Fibroblast of skin of back (primary cell): ENCODE measurements at places on chromosomes 6 and 20.

DNA sequence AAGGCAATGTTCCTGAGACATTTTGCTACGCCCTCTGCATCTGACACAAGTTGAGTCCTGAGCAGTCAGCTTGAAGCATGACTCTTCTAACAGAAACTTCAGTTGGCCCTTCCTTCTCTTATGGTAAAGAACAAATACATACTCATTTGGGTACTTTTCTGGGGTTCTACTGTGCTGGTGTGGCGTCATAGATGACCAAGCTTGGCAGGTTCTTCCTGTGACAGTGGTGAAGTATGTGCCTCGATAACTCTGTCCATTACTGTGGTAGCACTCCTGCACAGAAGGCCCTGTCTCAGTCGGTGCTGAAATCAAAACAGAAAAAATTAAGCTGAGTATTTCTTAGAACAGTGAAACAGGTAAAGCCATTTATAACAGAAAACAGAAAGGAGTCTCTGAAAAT, 152.5 kb downstream of the SLC22A3 start:
- no peak for DNase-seq

DNA sequence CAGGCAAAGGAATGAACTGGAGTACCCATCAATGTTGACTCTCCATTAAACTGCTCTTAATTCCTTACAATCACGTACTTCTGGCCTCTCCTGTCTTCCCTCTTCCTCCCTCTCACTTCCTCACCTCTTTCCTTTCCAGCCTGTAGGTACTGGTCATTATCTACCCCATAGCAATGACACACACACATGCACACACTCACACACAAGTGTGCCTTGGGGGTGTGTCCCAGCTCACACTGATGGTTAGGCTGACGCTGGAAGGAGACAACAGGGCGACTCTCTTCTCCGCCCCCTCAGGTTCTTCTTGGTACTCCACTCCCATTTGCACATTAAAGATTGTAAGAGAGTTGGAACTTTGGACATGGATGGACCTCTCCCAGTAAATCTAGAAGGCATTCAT, 14.0 kb upstream of the SERPINB9 start:
- no peak for DNase-seq

GRCh38 chr6:157443066-157443800, 62.2 kb downstream of the ZDHHC14 start:
- DNase-seq = peak; percentile 79

GRCh38 chr6:56214703-56215101, 32.7 kb downstream of the COL21A1 start:
- DNase-seq = no peak

- no peak for DNase-seq
Measured at GRCh38 chr20:24933266-24933908, 15.7 kb upstream of the CST7 start.

DNA sequence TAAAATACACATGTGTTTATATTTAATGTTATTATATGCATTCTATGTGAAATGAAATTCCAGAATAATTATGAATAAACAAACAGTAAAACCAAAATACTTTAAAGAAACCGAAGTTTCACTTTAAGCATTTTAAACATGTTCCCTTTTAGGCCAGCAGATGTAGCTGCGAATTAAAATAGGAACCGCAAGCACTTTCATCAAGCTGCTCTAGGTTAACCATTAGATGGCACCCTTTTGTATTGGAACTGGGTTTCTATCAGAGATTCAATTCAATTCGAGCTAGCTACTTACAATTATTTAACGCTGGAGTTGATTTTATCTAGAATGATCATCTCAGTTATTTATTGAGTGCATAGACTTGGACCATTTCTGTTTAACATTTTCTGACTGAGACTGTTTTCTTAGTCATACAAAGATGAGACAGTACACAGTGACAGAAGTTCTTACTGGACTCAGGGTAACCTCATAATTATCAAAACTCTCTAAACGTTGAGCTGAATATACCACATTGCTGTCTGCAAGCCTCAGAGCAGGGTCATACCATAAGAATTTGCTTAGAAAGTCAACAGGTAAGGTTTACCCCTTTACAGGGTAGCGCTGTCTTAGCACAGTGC, 8.5 kb downstream of the TMEM242 start:
- peak; percentile 71 for DNase-seq

DNA sequence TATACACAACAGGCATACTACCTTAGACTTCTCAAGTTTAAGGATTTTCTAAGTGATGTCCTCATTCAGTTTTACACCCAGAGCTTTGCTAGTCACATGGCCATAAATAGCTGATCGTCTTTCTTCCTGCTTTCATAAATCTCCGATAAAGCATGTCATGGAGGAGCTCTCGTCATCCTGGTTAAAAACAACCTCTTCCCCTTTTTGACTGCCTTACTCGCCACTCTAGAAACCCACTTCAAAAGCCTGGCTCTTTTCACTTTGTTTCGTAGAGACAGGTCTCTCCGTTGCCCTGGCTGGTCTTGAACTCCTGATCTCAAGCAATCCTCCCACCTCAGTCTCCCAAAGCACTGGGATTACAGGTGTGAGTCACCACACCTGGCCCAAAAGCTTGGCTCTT, 67.0 kb upstream of the SMIM29 start:
- no peak for DNase-seq

DNA sequence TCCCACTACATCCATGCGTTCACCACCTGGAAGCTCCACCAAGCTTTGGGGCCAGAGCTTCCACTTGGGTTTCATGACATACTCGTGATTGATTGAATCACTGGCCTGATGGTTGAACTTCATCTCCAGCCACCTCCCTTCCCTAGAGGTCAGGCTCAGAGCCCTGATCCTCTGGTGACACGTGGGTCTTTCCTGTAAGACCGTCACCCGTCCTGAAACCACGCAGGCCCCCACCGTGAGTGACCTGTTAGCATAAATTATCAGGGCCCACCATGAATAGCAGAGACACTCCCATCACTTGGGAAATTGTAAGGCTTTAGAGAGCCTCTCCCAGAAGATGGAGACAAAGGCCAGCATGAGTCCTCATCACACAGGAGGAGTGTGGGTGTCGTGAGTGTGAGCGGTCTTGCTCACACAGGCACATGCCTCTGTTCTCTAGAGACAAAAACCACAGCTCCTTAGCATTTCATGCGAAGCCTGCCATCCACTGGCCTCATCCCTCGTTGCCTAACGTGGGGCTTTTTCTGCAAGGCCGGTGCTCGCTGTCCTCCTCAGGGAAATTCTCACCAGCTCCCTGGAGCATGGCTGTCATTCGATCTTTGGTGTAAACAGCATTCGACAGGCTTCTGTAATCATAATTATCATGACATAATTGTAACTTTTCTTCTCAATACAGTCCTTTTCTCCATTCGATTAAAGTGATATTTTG, 65.1 kb upstream of the DUSP22 start:
- peak; percentile 34 for DNase-seq

DNA sequence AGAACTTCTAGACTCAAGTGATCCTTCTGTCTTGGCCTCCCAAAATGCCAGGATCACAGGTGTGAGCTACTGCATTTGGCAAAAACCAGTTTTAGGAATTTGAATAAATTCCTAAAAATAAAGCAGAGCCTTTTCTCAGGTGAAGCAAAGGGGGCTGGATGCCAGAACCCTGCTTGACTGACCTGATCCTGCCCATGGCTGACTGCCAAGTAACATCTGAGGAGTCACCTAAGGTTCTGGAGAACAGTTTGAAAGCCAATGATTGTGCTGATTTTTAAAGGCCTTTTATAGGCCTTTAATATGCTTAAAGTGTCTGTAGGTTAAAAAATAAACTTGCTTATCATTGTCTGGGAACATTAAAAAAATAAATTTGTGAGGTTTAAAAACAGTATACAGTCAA, 14.1 kb upstream of the ZSCAN12 start:
- no peak for DNase-seq

DNA sequence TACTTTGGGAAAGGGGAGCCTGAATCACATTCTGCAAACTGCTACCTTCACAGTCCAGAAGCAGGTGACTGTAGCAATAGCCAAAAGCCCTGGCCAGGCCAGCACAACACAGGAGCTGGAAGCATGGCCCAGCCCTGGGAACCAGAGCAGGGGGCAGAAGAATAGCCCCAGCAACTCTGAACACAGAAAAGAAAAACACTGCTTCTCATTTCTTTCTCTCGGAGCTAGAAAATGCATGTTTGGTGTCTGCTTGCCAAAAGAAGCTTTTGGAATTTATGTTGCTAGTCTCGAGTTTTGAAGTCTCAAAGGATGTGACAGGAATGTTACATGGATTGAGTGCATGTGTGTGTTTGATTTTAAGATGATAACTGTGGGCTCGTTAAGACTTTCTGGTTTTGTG, 79.8 kb upstream of the SCAF8 start:
- peak; percentile 36 for DNase-seq

DNA sequence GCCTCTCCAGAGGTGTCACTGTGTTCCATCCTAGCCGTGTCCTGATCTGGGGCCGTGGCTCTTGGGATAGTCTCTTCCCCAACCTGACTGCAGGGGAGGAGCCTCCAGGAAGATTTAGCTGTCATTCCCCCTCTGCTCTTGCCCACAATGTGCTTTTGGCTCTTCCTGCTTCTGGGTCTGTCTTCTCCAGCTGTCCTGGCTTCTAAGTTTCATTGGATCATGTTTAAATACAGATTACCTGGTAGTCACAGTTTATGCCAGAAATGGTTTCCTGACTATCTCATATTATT, 139.1 kb downstream of the ZDHHC14 start:
- DNase-seq = no peak

GRCh38 chr6:102813489-102814275, 1420.2 kb downstream of the GRIK2 start:
- no peak for DNase-seq

DNA sequence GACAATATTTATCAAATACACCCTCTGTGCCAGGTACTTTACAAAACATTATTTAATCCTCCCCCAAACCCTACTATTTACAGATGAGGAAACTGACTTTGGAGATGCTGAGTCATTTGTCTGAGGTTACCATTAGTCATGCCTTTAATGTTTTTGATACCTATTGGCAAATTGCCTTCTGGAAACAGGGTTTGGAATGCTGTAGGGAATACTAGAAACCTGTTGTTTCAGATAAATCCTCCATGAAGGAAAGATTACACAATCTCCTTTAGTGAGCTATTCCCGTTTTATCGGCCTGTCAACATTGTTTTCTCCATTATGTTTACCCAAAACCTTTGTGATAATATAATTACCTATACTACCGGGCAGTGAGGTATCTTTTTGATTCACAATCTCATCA, 93.6 kb upstream of the ADGRF1 start:
- peak; percentile 78 for DNase-seq

DNA sequence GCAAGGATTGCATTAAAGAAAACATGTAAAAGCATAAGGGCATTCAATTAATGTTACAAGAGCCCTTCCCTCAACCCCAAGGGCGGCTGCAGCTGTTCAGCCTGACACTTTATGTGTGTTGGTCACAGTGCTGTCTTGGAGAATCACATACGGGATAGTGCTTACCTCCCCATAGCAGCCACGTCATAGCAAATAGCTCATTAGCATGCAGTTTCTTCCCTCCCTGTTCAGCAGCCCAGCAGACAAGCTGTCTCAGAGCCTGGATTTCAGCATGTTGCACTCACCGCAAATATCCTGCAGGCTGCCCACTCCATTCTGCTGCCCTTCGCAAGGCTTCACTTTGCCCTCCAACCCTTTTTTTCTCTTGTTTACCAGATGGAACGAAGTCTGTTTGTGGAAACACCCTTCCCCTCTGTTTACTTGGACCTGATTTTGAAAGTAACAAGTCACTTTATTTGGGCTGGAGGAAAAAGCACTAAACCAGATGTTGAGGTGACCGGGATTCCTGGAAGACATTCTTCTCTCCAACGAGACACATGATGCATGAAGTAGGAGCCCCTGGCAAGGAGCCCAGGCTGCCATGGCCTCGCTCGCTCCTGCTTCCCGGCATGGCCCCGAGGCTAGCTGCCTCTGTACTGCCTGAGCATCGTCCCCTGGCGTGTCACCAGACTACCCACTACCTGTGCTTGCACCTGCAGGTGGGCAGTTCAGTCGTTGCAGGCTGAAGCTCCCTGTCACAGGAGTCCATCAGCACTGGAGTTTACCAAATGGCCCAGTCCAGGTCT, 151.6 kb upstream of the GMDS start:
- peak; percentile 70 for DNase-seq

GRCh38 chr6:125951323-125951722, 5.2 kb upstream of the HINT3 start:
- no peak for DNase-seq

DNA sequence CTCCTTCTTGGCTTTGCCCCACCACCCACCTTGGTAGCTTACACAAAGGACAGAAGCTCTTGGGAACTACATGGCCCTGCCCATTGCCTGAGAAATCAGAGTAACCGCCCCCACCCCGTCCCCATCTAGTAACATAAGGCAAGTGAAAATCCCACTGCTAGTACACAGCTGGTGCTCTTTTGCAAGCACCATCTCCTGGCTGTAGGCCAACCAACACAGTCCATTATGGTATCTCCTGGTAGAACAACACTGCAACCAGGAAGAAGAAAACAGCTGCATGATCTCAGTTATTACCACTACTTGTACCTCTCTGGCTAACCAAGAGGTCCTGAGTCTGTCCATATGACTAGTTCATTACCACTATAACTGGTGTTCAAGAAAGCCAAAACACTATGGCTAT, 841.1 kb upstream of the MANEA start:
- DNase-seq = no peak

GRCh38 chr6:119678961-119679360, 329.4 kb upstream of the MAN1A1 start:
- DNase-seq = no peak

DNA sequence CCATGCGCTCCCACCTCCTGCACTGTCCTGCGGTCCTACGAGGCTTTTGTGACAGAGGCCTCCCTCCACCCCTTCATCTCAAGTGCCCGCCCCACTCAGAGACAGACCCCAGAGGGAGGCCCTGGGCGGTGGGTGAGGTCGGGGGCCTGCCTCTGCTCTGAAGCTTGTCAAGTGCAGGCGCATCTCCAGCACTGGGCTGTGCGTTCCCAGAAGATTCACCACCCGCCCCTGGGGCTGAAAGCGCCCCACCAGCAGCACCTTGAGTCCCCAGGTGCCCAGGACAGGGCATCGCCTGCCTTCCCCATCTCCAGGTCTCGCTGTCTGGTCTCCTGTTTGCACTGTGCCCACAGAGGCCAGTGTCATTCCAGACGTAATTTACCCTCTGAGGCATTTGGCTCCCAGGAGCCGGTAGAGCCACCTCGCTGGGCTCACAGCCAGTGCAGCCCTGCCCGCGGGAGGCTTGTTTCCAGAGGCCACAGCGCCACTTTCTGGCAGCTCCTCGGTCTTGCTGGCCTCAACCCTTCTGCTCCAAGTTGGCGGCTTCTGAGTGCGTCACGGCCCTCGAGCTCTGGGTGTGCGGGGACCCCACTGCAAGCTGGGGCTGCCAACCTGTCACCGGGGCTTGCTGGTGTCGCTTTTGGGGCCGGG, 191.1 kb downstream of the TAF4 start:
- peak; percentile 12 for DNase-seq

DNA sequence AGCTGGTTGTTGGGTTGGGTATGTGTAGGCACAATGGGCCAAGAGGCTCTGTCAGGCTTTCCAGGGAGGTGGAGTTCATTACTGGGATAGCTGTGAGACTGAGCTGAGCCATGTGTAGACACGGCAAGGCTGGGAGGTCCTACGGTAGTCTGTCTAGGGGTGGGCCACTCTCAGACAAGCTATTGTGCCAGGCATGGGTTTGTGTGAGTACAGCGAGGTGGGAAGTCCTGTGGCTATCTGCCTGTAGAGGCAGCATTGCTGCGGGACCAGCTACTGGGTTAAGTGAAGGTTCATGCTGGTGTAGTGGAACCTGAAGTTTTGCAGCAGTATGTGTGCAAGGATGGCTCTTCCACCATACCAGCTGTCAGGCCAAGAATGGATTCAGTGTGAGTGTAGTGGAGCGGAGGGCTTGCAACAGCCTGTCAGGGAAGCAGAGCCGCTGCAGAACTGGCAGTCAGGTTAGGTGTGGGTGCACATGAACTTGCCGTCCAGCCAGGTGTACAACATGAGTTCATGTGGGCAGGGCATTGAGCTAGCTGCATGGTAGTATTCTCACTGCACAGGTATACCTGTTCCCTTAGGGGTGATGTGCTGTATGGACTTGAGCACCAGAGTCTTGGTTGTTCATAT, 78.0 kb upstream of the CENPW start:
- no peak for DNase-seq
